ENCODE measurements at places on chromosomes 1 and 21.
A peak's percentile ranks its signal among the peaks of the same experiment; 100 is the strongest.

DNA sequence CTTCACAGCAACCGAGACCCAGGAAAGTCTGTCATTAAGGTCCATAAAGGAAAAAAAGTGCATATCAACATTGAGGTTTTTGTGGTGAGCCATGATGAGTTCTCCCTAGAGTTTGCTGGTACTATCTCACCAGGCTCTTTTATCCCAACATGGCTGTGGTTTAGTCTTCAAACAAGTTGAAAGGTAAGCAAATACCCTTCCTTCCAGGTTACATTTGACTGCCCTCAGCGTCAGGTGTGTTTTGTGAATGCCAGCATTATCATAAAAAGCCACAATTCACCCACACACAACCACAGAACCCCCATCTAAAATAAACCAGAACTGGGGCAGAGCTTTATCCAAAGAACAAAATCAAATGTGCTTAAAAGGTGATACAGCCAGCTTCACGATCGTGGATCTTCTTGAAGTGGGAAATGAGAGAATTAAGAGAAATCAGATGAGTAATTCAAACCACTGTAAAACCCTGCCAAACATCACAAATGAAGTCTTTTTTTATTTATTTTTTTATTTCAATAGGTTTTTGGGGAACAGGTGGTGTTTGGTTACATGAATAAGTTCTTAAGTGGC is 64.7 kb downstream of the SETD4 start:
- no peak for DNase-seq

- no peak for DNase-seq
Observed at GRCh38 chr1:22875841-22876240, 96.8 kb downstream of the LACTBL1 start.

- DNase-seq: no peak
Observed at GRCh38 chr1:26352338-26352679, 1.6 kb downstream of the CRYBG2 start.

DNA sequence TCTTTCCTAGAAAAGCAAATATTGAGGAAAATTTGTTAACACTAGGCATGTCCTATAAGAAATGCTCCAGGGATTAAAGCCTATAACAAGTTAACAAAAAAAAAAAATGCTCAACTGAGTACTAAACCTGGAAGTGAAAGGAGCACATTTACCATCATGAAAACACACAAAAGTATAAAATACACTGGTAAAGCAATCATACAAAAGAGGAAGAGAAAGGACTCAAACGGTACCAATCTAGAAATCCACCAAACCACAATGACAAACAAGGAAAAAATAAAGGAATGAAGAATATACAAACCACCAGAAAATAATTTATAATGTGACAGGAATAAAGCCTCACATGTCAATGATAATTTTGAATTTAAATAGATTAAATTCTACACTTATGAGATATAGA is 21.2 kb downstream of the CD1E start:
- DNase-seq: no peak

DNA sequence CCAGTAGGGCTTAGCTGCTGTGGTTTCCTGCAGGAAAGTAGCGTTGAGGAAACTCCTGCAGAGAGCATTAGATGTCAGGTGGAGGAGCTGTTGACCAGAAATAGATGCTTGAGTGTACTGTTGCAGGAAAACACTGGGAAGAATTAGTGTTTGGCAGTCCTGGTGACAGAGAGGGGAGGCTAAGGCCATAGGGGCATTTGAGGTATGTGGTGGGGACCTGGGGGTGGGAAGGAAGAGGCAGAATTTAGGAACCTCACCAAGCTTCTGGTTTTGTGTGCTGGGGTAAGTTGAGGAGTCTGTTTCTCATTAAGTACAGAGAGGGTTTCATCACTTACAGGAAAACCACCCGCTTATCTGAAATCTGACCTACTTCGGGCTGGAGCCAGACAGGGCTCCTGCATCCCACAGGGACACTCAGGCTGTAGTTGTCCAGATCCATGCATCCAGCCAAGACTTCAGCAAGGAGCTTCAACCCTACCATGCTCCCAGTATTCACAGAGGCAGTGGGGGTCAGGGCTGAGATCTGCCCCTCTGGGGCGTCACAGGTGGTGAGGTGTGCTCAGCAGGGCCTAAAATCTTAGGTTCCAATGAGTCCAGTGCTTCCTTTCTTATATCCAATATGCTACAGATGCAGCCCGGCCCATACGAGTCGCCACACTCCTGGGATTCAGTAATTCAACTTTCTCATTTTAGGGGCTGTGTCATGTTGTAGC is 15.1 kb downstream of the SH2D2A start:
- DNase-seq: no peak

GRCh38 chr1:154463512-154463990 is 38.5 kb upstream of the TDRD10 start:
- peak; percentile 34 for DNase-seq

- DNase-seq: no peak
Observed at GRCh38 chr1:44546403-44547053, 127.8 kb downstream of the TMEM53 start.

DNA sequence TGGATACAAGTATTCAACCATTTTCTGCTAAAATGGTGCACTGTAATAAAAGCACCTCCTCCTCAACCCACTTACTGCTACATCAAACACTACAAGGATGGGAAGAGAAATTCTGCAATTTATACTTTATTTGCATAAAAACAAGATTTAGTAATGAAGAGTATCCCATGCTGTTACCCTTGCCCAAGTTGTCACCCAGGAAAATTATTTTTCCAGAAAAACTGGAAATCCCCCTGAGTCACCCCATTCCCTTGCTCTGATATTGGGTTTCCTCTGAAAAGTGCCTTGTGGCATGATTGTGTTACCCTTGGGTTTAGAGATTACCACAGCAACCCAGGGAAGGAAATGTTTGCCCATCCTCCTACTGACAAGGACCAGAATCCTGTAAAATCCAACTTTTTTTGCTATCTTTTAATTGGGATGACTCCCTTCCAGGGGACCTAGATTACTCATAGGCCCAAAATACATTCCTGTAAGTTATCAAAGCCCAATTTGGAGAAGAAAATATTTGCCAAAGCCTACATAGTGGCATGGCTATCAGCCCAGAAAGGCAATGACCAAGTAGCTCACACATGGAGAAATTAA is 16.5 kb upstream of the ZC3H11B start:
- DNase-seq: no peak

DNA sequence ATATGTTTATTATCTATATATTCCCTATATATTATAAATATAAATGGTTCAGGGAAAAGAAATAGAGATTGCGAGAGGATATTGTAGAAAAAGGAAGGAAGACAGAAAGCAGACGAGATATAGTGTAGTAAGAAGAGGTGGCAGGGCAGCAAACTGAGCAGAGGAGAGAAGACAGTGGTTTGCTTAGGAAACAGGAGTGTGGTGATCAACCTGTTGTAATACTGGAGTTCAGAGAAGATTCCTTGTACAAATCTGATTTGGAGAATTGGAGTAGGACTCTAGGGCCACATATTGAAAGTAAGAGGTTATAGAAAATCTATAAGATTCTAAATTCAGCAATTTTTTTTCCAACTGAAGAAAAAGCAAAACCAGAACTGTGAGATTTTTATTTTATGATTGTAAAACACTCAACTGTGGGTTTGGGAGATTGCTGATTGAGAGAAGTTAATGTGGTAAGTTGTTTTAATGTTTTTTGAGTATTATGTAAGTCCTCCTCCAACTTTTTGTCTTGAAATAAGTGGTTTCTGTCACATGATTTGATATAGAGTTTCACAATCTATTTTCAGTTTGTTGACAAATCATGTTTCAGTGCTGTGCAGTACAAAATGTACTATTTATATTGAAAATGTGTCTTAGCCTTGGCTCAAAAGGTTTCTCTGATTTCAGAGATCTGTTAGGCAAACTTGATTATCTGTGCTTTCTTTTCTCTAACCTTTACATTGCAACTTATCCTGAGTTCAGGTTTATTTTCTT is 9.6 kb upstream of the AMY2B start:
- DNase-seq: no peak

GRCh38 chr1:185045814-185046492 is 595 bp downstream of the RNF2 start:
- DNase-seq: no peak

- DNase-seq: no peak
Observed at GRCh38 chr1:21836010-21836409, 23.9 kb downstream of the LDLRAD2 start.

GRCh38 chr1:214447557-214447871 is 103.9 kb downstream of the PTPN14 start:
- no peak for DNase-seq

DNA sequence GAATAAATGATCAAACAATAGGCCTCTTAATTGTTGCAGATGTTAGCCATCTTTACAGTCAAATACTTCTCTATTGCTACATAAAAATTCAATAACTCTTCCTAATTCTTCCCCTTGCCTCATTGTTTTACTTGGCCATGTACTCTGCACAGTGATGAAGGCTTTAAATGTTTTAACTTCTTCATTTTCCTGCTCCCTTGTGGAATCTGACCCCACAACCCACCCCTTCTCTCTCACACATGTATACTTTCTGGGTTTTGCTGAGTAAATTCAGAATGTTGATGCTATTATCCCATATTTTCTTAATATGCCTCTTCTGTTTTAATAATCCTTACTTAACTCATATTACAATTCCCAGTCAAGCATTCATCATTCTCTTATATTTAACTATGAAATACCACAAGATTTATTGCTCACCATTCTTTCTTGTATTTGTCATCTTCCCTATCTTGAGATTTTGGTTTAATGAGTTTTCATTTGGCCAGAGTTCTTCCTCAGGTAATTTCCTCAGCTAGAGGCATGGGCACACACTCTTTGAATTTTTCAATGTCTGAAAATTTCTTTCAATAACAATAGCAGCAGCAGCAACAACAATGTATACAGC is 327.8 kb upstream of the USP24 start:
- DNase-seq: no peak

GRCh38 chr1:3015269-3015635 is 6.0 kb upstream of the ACTRT2 start:
- no peak for DNase-seq

- no peak for DNase-seq
Observed at GRCh38 chr1:44238660-44239059, 25.4 kb downstream of the DMAP1 start.

DNA sequence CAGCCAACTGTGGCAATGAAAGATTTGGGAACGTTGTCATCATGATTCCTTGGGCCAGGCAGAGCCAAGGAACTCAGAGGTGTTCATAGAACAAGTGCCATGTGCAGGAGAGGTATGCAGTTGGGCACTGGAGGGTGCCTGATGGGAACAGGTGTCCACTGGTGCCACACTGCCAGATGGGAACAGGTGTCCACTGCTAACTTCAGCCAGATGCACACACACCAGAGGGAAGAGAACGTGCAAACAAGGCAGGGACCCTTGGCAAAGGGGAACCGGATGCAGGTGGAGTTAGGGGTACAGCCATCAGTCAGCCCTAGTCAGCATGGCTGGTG is 13.5 kb downstream of the OLFML2B start:
- no peak for DNase-seq

DNA sequence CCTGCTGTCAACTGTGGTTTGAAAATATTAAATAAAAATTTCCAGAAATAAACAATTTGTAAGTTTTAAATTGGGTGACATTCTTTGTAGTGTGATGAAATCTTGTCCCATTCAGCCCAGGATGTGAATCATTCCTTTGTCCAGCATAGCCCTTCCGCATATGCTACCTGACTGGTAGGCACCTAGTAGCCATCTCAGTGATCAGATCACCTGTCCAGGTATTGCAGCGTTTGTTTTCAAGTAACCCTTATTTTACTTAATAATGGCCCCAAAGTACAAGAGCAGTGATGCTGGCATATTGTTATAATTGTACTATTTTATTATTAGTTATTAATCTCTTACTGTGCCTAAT is 351.6 kb upstream of the B3GALT2 start:
- DNase-seq: no peak

DNA sequence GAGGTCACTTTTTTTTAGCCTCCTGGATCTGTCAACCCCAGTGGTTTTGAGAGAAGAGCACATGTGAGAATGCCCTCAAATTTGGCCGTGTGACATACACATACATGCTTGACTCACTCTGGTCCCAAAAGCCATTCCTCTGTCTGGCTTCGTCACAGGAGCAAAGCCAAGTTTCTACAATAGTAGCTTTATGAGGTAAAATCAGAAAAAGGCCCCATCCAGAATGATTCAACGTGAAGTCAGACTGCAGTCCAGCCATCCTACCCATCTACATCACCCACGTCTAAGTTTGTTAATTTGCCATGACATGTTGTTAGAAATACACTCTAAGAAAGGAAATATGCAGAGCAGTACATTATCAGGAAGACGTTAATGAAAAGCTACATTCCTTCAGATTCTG is 245.2 kb downstream of the SDCCAG8 start:
- no peak for DNase-seq

- no peak for DNase-seq
Observed at GRCh38 chr1:25907601-25908000, 1.4 kb upstream of the STMN1 start.

GRCh38 chr1:234861024-234861620 is 251.1 kb upstream of the IRF2BP2 start:
- no peak for DNase-seq

DNA sequence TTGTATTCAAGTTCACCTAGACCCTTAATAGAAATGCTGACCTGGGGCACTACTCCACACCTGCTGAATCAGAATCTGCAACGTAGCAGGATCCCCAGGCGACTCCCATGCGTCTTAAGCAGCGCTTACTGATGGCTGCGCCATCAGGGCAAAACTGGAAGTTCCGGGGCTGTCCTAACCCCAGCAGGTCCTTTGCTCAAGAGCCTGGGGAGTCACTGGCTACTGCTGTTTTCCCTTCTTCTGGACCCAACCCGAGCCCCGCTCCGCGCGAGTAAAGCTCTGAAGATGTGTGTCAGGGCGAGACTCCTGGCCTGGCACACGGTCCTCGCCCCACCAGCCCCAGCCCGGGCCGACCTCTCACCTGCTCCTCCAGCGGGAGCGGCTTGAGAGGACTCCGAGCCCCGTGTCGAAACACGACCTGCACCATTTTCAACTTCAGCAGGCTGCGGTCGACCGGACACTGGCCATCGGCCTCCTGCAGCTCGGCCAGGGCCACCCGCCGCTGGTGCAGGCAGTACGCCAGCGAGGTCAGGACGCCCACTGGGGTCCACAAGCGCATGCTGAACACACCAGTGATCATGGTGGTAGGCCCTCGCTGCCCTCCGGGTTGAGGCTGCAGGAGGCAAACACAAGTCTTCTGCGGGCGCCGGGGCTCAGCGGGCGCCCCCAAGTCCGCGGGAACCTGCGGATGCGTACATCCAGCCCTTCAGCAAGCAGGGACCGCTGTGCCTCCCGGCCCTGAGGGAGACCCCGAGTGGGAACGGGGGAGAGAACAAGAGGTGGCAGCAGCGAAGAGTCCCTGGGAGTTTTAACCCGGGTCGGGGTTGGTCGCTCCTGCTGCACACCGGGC is 630 bp downstream of the ACP6 start:
- DNase-seq: peak; percentile 47

- no peak for DNase-seq
Observed at GRCh38 chr1:22930240-22930912, 42.3 kb downstream of the LACTBL1 start.

GRCh38 chr1:210722410-210723081 is 393.8 kb downstream of the HHAT start:
- no peak for DNase-seq
